ENCODE measurements at places on chromosomes 11 and 22.

- peak; percentile 11 for DNase-seq
Observed at GRCh38 chr11:30143098-30143705, 87.6 kb upstream of the FSHB start.

GRCh38 chr11:47259232-47259977 is 1.6 kb downstream of the NR1H3 start:
- DNase-seq = no peak

- DNase-seq = no peak
Observed at GRCh38 chr11:132579136-132579535, 953.2 kb downstream of the OPCML start.

GRCh38 chr11:46345131-46345597 is 2.1 kb upstream of the DGKZ start:
- no peak for DNase-seq

DNA sequence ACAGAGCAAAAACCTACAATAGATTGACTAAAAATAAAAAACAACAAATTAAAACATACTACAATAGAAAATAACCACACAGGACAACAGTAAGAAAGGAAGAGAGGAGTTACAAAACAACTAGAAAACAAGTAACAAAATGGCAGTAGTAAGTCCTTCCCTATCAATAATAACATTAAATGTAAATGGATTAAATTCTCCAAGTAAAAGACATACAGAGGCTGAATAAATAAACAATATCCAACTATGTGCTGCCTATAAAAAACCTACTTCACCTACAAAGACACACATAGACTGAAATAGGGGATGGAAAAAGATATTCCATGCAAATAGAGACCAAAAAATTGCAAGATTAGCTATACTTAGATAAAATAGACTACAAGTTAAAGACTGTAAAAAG is 57.0 kb upstream of the RASSF10 start:
- DNase-seq = no peak

GRCh38 chr22:32676191-32676590 is 125.3 kb upstream of the TIMP3 start:
- DNase-seq = no peak

GRCh38 chr11:45806072-45806933 is 1.4 kb downstream of the SLC35C1 start:
- no peak for DNase-seq

- no peak for DNase-seq
Observed at GRCh38 chr11:68523743-68524142, 63.2 kb downstream of the PPP6R3 start.

- peak; percentile 12 for DNase-seq
Observed at GRCh38 chr22:45261407-45262088, 20.9 kb upstream of the KIAA0930 start.

GRCh38 chr22:27876684-27877083 is 42.4 kb downstream of the PITPNB start:
- no peak for DNase-seq

DNA sequence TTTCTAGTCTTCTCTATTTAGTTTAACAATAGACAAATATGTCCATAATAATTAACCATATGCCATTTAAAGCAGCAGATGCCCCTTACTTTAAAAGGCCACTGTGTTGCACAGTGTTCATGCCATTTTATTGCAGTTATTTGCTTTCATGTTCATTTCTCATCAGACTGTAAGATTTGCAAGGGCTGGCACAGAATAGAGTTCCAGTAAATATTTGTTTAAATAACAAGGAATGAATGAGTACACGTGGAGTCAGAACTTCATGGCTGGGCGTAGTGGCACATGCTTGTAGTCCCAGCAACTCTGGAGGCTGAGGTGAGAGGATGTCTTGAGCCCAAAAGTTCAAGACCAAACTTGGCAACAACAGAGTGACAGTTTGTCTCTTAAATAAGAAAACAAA is 1228.6 kb downstream of the LRRC4C start:
- DNase-seq = no peak

DNA sequence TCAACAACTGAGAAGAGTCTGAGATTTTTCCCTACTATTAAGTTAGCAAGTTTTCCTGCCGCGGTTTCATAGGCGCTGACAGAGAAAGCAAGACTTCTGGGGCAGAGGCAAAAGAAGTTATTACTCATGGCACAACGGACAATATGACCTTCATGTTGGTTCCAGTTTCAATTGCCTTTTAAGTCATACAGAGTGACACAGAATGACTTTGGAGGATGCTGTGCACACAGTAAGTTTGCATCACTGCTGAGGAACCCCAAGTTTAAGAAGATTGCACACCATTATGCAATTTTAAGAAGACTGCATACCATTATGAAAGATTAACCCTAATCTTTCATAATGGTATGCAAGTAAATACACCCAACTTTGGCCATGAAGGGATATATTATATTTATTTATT is 626.5 kb upstream of the CHORDC1 start:
- DNase-seq = no peak

- DNase-seq = no peak
Observed at GRCh38 chr11:93248602-93249001, 50.8 kb upstream of the SLC36A4 start.

DNA sequence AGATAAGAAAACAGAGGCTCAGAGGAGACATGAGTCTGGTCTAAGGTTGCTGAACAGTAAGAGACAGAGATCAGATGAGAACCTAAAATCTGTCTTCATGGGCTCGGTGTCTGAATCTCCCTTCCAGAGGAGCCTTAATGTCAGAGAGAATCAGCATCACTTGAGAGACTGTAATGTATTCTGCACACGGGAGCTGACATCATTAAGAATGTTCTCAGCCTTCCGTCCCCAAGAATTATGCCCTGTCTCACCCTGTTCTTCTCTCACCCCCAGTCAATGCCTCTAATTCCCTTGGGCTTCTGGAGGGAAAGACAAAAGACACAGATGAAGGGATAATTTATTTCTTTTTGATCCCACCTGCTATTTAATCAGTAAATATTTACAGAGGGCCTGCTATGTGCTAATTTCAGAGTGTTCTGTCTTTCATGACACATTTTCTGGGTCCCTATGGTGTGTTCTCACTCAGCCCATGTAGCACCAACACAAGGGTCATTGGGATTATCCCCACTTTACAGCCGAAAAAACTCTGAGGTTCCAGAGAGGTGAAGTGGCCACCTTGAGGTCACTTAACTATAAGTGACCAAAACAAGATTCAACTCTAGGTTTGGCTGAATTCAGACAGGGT is 61.8 kb downstream of the CD82 start:
- peak; percentile 68 for DNase-seq

DNA sequence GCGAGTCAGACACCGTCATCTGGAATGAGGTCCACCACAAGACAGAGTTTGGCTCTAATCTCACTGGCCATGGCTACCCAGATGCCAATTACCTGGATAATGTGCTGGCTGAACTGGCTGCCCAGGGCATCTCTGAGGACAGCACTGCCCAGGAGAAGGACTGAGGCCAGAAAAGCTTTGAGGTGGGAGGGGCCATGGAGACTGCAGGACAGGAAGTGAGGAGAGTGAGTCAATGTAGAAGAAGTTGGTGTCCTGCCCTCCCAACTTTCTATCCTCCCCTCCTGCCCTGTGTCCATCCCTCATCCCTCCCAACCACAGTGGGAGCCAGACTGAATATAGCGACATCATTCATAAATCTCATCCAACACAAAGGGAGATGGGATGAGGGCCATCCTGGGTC is 8.0 kb downstream of the MPEG1 start:
- no peak for DNase-seq

GRCh38 chr11:44066732-44067141 is 667 bp downstream of the ACCS start:
- peak; percentile 10 for DNase-seq

DNA sequence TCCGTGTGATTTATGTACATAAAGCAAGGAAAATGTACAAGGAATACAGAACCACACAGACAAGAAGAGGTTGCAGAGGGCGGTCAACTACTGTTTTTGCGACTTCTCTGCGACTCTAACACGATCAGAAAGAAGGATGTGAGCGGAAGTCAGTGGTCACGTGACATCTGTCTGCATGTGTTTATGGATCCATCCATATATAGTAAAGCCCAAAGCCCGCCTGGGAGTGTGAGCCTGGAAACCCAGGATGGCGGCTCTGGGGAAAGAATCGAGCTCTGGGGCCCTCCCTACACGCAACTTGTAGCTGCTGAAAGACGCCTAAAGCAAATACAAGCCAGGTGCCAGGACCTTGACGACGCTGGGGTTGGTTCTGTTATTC is 8.8 kb downstream of the OSBPL5 start:
- DNase-seq = no peak

DNA sequence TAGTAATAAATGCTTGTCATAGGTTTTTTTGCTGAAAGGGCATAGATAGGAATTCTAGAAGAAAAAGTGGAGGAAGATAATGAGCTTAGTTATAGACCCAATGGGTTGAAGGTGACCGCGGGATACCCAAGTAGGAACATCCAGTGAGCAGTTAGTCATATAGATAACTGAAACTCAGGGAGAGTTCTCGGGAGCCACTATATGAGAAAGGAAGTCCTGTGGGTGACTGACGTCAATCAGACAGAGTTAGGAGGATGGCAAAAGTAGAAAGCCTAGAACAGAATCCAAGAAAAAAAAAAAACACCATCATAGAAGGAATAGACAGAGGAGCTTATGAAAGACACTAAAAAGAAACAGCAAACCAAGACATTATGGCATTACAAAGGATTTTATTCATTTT is 1.6 kb upstream of the CNGA4 start:
- no peak for DNase-seq

- peak; percentile 56 for DNase-seq
Observed at GRCh38 chr11:123653827-123654565, 428 bp downstream of the SCN3B start.

- DNase-seq = no peak
Observed at GRCh38 chr11:61945191-61945590, 5.0 kb upstream of the BEST1 start.

DNA sequence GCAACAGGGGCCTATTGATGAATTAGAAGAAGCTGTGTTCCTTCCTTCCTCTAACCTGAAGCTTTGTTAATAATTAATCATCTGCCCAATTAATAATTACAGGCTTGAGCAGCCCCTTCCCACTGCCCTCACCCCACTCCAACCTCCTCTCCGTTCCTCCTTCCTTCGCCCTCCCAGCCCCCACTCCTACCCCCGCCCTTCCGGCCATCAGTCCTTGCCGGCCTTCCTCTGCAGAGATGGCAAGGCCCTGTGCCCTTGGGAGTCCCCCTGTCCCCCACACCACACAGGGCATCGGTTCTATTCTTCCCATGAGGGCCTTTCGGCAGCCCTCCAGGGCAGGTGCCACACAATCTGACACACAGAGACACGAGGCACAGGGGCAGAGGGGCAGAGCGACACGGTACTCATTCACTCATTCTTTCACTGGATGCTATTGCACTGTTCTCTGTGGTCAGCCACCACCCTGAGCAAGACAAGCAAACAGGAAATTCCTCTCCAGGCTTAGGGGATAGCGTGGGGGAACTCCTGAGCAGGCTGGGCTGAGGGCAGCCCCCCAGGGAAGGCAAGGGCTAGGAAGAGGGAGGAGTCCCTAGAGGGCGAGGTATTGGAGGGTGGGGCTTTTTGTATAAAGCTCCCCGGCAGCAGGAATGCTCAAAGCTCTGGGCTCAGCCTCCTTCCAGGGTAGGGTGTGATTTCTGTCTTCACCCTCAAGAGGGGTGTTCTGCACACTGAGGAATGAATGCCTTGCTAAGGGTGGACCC is 14.7 kb downstream of the MGAT3 start:
- no peak for DNase-seq

DNA sequence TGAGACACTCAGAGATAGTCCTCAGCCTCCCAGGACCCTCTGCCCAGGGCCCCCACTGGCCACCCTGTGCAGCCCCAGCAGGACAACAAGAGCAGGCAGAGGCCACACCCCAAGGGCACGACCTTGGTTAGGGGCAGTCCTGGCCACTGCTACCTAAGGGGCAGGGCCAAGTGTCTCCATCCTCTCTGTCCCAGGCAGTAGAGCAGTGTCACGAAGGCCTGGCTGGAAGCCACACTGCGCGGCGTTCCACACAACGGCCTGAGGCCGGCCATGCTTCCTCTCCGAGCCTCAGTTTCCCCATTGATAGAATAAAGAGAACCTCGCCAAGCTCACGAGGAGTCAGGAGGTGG is 1074.3 kb downstream of the BRD1 start:
- no peak for DNase-seq

DNA sequence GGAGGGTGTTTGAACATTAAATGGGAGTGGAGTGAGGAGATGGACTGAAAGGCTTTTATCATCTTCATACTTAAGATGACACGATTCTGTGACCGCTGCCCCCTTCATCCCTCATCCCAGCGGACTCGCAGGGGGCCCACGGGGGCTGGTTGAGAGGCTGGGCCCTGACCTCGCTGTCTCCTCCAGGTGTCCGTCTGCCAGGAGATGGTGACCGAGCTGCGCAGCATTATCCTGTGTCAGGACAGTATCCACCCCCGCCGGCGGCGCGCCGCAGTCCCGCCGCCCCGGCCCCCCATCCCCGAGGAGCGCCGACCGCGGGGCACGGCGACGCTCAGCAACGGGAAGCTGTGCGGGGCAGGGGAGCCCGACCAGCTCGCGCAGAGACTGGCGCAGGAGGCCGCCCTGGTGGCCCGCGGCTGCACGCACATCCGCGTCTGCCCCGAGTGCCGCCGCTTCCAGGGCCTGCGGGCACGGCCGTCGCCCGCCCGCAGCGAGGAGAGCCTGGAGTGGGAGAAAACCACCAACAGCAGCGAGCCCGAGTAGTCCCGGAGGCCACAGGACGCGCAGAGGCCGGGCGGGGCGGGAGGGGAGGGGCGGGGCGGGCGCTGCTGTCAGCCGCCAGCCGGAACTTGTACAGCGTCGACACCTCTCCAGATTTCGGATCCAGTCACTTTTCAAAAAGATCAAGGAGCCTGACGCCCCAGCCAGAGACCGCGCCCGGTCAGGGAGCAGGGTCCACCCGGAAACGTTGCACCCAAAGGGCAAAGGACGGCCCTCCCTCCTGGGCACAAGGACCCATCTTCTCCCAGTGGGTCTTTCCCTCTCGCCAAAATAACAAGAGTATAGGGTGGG is 38.0 kb upstream of the TBCEL start:
- DNase-seq = peak; percentile 69

- no peak for DNase-seq
Observed at GRCh38 chr11:108985236-108985944, 320.5 kb downstream of the DDX10 start.

- DNase-seq = no peak
Observed at GRCh38 chr22:35102663-35103062, 36.7 kb downstream of the ISX start.

DNA sequence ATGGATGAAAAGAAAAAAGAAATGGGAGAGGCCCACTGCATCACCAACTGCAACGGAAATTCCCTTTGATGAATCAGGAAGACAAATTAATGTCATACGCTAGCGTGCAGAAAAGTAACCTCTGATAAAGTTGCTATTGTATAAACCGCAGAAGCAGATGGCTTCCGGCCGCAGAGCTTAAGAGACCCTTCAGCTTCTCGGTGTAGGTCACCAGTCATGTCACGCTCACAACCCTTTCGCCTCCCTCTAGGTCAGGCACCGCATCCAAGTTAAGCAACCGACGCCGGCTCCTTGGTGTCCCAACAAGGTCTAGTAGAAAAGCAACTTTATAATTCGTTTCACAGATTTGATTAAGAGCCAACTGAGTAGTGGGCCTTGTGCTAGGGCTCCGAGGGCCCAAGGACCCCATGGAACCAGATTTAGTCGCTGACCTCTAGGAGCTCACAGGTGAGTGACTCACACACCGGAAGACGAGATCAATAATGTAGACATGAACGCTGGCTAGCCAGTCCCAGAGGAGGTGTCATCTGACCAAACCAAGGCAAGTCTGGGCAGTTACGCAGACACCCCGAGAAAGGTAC is 1.2 kb upstream of the ZFP91 start:
- no peak for DNase-seq
